Right cardiac atrium (tissue), 5 donors: ENCODE measurements at places on chromosomes 1 and 21. TPM values are rescaled to one million over a fixed set of nuclear protein-coding genes. Genes with fewer than 3 reads are reported as not detected.

GRCh38 chr1:159881622-159882526 lies 18.1 kb downstream of the CFAP45 start:
- DNase-seq = peak; percentile 76

DNA sequence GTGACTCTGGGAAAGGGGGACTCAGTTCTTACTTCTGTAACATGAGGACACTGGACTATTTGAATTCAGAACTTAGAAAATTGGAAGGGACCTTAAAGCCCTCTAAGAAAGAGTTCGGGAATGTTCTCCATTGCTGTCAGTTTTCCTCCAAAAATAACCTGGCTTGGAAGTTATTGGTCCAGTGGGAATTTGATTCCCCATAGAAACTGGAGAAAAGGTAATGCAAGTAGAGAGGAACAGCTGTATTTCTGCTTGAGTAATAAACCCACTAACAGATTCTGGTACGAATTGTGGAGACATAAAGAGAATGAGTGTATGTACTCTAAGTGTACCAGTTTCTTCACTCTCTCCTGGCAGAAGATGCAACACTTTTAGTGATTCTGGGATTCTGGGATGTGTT lies 1.8 kb downstream of the ZBED6 start:
- DNase-seq = no peak

GRCh38 chr1:160739098-160739511 lies at the start of gene SLAMF7:
Gene SLAMF7, plus strand, starts transcription at chr1:160739247. Its CDS starts 55 bp downstream, at chr1:160739302.
- DNase-seq = no peak

DNA sequence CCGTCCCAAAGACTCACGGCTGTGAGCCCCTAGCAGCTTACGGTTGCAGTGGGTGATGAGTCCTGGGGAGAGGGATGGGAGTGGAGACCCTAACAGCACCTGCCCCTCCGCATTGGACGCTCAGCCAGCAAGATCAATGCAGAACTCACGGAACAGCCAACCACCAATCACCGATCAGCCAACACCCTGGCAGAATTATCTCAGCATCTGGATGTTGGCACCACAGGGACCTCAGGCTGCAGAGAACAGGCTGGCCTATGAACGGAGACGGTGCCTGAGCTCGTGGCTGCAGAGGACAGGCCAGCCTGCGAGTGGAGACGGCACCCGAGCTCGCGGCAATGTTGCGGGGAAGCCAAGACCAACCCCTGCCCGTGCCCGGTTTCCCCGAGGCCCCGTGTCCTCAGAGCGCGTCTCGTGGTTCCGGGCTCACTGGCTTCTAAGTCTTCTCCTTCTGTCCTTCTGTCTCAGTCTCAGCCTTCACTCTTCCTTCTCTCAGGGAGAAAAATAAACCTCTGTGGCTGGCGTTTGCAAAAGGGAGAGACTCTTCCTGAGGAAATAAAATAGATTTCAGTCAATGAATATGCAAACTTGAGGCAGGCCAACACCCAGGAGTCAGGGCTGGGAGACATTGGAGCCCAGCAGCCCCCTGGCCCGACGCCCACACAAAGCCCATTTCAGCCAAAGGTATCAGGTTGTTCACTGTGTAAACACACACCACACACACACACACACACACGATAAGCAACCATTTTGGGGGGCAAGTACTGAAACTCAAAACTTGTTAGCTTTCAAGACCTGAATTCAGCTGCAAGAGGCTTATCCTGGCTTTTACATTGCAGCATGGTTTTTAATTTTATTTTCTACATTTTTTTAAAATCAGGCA lies 67.8 kb downstream of the SIK1 start:
- DNase-seq = peak; percentile 9

LORICRIN gene
- not detected for polyA plus RNA-seq

ST6GALNAC5 gene
- polyA plus RNA-seq = 1.5 TPM

VANGL2 gene
- polyA plus RNA-seq = 4.7 TPM

GRCh38 chr1:154716614-154717527 lies 108.9 kb upstream of the ADAR start:
- DNase-seq = no peak

SPRR2F gene
- polyA plus RNA-seq = not detected

- DNase-seq = peak; percentile 60
Observed at GRCh38 chr1:32246888-32247273, at the start of gene FAM167B. Gene FAM167B, plus strand, starts transcription at chr1:32247222. Its CDS starts 200 bp downstream, at chr1:32247422.

DNA sequence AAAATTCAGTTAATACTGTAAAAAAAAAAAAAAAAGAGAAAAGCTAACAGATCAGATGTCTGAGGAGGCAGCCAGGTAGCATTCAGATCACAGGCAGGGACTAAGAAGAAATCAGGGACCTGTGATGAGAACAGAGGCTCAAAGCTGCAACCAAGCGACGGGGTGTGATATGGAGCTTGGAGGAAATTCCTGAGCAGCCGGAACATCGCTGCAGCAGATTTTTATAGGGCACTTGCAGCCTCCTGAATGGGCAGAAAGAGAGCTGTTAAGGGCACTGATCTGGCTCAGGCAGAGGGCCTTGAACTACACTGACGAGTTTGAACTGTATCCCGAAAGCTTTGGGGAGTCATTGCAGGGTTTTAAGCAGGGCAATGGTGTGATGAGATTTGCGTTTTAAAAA lies 315.4 kb downstream of the ADGRL2 start:
- DNase-seq = no peak

GRCh38 chr1:205597691-205598314 lies 34.0 kb downstream of the ELK4 start:
- DNase-seq = peak; percentile 87

DNA sequence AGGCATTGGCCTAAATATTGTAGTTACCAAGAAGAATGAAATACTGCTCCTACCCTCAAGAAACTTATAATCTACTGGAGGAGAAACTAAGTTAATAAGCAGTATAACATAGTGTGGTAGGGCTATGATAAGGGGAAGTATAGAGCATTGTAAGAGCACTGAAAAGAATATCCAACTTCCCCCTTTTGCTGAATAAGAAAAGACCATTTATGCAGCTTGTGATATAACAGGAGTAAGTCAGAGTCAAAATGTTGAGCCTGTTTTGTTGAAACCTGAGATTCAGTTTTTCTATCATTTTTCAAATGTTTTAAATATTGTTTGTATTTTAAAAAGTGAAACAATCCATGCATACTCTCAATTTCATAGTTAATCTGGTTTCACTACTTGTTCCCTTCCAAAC lies 48.3 kb upstream of the FCRL4 start:
- no peak for DNase-seq

- no peak for DNase-seq
Observed at GRCh38 chr21:15560383-15561056, 169.3 kb upstream of the USP25 start.

DNA sequence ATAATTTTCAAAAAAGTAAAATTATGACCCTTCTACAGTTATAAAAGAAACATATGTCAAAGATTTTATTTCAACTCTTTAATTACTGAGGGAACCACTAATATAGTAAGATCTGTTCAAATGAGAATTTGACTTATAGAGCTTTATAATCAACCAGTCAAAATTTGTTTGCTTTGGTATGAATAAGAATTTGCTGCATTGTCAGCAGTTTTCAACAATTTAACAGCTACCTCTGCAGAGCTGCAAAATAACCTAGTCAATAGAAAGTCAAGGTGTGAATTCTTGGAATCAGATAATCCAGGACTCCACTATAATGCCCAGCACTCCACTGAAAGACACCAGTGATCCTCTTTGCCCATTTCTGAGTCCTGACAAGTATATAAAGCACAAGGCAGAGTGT lies 78.2 kb downstream of the ODF2L start:
- DNase-seq = no peak

- peak; percentile 91 for DNase-seq
Observed at GRCh38 chr1:165543532-165544438, at the start of gene LRRC52. Gene LRRC52, plus strand, starts transcription at chr1:165544000. Its CDS starts 297 bp downstream, at chr1:165544297.

RHEX gene
- polyA plus RNA-seq = not detected

BSND gene
- polyA plus RNA-seq = not detected

DNA sequence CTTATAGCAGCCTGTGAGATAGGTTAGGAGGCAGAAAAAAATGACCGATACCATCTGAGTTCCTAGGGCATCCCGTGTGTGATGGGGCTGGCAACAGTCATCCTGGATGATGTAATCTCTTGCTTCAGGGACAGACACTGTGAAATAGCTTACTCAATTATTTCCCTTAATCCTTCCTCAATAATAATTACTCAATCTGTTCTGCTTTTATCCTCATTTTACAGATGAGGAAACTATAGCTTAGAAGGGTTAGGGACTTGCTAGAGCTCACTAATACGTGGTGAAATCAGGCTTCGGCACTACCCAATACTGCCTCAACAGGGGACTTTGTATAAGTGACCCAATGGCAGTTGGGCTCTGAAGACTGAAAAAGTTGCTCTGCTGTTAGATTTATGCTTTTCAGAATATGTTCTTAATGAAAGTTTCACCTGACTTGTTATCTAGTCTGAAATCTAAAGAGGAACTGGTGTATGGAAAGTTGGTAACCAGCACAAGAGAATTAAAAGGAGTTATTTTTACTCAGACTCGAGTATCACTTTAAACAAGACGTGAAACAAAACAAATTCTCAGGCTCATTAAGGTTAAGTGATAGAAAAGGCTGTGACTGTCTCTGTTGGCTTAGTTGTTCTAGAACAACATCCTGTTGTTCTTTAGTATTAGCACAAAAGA lies 14.4 kb downstream of the CD55 start:
- peak; percentile 41 for DNase-seq

ADGRL4 gene
- 9.9 TPM for polyA plus RNA-seq

DNAH14 gene
- polyA plus RNA-seq = 3.4 TPM

DNA sequence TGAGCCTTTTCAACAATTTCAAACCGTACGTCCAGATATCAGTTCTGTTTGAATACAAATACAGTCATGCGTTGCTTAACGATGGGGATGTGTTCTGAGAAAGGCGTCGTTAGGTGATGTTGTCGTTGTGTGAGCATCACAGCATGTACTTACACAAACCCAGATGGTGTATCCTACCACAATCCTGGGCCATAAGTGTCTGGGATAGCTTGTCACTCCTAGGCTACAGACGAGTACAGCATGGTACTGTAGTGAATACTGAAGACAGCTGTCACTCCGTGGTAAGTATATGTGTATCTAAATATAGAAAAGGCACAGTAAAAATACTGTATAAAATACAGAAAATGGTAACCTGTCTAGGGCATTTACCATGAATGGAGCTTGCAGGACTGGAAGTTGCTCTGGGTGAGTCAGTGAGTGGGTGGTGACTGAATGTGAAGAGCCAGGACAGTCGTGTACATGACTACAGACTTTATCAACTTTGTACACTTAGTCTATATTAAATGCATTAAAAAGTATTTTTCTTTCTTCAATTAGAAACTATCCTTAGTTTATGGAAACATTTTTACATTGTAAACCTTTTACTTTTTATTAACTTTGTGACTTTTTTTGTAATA lies 10.5 kb upstream of the OR2W3 start:
- DNase-seq = no peak

PIK3CD gene
- polyA plus RNA-seq = 3.0 TPM

NPL gene
- polyA plus RNA-seq = 3.2 TPM

DNA sequence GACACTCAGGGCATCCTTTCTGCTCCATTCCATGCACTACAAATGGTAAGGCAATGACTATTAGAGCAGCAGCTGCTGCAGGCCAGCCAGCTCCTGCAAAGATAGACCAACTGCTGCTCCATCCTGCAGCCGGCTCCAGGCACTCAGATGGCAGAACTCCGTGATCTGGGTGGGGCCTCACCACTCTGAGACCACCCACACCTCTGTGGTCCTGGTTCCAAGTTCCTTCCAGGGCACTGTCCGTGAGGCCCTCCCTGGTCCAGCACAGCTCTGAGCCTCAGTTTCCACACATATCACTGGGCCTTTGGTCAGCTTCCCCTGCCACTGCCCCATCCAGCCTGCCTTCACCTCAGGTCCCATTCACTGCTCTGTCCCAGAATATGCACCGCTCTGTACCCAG lies 114.7 kb downstream of the DMRTB1 start:
- peak; percentile 5 for DNase-seq

GRCh38 chr1:93483606-93484005 lies 35.7 kb downstream of the FNBP1L start:
- DNase-seq = no peak

NFYC gene
- 63.6 TPM for polyA plus RNA-seq

OR2W3 gene
- not detected for polyA plus RNA-seq

GRCh38 chr1:56432166-56432971 lies 147.0 kb downstream of the PLPP3 start:
- no peak for DNase-seq

GRCh38 chr1:165763442-165763841 lies 5.2 kb downstream of the TMCO1 start:
- DNase-seq = no peak

DNA sequence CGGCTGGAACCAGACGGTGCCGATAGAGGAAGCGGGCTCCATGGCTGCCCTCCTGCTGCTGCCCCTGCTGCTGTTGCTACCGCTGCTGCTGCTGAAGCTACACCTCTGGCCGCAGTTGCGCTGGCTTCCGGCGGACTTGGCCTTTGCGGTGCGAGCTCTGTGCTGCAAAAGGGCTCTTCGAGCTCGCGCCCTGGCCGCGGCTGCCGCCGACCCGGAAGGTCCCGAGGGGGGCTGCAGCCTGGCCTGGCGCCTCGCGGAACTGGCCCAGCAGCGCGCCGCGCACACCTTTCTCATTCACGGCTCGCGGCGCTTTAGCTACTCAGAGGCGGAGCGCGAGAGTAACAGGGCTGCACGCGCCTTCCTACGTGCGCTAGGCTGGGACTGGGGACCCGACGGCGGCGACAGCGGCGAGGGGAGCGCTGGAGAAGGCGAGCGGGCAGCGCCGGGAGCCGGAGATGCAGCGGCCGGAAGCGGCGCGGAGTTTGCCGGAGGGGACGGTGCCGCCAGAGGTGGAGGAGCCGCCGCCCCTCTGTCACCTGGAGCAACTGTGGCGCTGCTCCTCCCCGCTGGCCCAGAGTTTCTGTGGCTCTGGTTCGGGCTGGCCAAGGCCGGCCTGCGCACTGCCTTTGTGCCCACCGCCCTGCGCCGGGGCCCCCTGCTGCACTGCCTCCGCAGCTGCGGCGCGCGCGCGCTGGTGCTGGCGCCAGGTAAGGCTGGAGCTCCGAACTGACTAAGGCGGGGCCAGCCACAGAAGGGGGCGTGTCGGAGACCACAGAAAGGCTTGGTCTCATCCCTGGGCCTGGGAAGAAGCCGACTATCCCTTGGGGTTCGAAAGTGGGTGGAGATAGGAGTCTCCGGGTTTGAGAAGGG lies 486 bp downstream of the SLC27A3 start:
- peak; percentile 87 for DNase-seq

- peak; percentile 24 for DNase-seq
Observed at GRCh38 chr1:25198663-25199252, 33.5 kb downstream of the SYF2 start.

DNA sequence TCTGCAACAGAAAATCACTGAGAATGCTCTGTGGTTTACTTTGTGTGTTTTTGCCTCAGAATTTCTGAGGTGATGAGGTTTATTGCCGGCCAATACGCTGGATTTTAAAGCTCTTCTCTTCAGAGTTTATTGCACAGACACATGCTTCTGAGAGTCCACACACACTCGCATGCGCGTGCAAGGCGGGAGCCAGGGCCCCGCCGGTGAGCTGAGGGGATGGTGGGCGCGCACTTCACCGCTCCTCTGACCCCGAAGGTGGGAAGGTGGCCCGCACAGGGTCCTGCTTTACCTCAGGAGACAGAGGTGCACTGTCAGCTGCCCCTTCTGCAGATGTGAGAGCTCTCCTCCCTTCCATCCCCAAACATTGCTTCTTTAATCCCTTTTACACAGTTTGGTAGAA lies 158.4 kb upstream of the MAGI3 start:
- no peak for DNase-seq

- no peak for DNase-seq
Observed at GRCh38 chr1:184362876-184363275, 24.0 kb upstream of the C1orf21 start.

MTMR11 gene
- polyA plus RNA-seq = 3.1 TPM

JAM2 gene
- 27.0 TPM for polyA plus RNA-seq
